Right renal cortex interstitium (tissue), 3 donors: ENCODE measurements at places on chromosomes 4 and X. TPM values are rescaled to one million over a fixed set of nuclear protein-coding genes. Genes with fewer than 3 reads are reported as not detected.

GRCh38 chr4:1984406-1985191 lies 24.2 kb downstream of the NELFA start:
- no peak for DNase-seq

ART3 gene
- 0.28 TPM for polyA plus RNA-seq

CD38 gene
- polyA plus RNA-seq = 0.78 TPM

DNA sequence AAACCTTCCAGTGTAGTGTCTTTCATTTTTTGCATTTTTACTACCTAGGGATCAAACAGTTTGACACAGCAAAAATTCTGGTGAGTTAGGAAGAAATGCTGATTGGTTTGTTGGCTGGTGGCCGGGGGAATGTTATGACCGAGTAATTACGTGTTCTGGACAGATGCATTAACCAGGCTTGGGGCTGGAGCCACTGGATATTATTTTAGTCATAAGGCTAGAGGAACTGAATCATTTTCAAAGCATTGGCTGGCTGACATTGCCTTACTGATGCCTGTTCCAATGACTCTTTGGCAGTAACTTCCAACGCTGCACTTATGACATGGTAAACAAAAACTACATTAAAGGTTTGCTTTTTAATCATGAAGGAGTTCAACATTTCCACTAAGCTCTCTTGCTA lies 84.6 kb downstream of the FBXO8 start:
- DNase-seq = no peak

DNA sequence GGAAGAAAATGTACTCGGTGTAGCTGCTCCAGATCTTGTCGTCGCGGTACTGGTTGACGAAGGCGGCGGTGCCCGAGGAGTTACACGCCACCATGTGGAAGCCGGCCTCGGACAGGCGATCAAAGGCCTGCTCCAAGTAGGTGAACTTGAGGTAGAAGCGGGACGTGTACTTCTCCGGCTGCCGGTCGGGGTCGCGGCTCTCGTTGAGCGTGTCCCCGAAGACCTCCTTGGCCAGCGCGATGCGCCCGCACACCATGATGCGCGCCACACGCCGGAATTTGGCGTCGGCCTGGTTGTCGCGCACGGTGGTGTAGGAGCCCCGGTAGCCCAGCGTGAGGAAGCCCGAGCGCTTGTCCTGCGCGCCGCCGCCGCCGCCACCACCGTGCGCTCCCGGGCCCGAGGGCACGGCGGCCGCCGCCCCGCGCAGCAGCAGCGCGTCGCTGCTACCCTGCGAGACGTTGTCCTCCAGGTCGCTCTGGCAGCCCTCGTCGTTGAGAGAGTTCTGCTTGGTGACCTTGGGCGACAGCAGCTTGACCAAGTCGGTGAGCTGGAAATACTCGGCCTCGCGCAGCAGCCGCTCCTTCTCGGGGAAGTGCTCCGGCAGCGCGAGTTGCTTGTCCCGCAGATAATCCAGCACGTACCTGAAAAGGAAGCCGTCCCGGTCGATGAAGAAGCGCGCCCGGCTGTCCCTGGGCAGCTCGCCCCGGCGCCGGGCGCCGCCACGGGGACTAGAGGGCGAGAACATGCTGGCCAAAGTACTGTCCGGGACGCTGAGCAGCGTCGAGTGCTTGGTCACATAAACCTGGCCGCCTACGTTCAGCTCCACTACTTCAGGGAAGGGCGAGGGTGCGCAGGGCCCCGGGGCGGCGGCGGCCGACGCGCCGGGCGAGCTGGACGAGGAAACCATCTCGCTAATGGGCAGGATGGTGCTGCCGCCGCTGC lies 775 bp downstream of the KCTD8 start:
- DNase-seq = no peak

USP9X gene
- polyA plus RNA-seq = 65.4 TPM
